ENCODE measurements at places on chromosomes 4 and X.

DNA sequence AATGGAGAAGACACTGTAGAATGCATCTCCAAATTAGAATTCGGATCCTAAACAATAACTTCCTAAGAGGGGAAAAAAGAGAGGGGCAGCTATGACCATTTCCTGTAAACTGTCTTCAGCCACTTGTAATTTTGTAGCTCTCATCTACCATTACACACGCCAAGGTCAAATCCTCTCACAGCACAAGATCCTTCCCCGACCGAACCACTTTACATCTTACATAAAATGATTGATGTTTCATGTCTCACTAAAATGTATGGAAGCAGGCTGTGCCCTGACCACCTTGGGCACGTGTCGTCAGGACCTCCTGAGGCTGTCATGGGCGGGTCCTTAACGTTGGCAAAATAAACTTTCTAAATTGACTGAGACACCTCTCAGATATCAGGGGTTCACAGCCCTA is 24.1 kb upstream of the PBDC1 start:
- peak; percentile 30 for DNase-seq

- DNase-seq, result no peak
Measured at GRCh38 chr4:188372829-188373228, 233.6 kb downstream of the TRIML1 start.

DNA sequence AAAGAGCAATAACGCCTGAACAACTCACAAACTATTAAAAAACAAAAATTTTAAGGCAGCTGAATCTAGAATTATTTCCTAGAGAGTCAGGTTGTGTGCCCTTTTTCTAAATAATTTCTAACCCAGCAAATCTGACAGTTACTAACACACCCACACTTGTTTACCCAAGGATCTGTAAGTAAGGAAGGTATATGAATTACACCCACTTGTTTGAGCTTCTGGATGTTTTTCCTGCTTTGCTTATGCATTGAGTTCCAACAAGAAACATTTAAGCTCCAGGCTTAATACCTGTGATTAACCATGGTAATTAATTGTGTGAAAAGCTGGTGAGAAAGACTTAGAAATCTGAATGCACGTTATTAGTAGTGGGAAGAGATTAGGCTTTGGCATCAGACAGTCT is 1.5 kb downstream of the NIPAL1 start:
- DNase-seq, result no peak

DNA sequence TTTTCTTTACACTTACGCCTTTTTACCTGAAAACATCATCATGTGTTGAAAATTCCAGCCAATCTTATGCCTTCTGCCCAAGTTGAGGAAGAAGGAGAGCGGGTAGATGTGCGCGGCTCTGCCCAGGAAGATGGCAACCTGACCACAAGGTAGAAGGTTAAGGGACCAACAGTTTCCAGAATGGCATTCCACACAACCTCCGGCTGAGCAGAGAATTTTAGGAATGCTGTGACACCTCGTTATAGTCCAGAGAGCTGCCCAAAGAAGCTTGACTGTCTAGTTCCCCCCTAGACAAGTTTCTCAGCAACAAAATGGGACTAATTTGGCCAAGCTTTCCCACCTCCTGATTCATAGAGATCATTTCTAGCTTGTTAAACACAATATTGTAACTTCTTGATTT is 75.1 kb downstream of the CHST7 start:
- DNase-seq, result no peak

DNA sequence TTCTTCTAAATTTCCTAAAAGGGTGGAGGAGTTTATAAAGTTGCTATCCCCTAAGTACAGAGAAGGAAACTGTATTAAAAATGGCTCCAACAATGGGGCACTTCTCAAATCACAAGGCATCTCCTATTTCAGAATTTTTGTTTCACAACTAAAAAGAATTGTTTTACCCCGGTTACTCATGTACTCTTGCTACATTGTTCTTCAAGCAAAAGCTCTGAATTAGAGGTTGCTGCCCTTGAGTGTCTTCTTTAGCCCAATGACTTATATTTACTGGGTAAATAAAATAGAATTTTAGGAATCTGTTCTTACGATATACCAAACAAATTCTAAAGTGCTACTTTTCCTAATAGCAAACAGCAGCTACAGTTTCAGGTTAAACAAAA is 67.5 kb downstream of the PPEF2 start:
- DNase-seq, result no peak

GRCh38 chr4:164955107-164955805 is 22.2 kb downstream of the TRIM61 start:
- DNase-seq, result no peak

DNA sequence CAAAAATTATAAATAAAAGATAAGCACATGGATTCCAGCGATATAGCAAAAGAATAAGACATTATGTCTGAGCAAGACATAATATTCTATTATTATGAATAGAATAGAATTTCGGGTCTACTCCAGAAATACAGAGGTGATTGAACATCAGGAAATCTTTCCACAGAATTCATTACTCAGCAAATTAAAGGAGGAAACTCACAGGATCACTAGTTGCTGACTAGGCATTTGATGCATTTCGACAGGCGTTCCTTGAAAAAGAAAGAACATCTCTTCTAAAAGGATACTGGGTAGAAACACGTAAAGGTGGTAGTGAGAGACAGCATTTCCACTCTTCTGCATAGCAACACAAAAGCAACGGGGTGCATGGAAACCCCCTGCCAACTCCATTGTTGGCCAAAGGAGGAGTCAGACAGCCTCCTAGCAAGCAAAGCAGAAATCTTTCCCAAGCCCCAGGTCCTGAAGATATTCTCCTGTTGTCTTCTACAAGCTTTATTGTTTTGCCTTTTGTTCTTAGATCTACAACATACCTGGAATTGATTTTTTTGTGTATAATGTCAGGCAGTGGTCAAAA is 14.3 kb upstream of the PDZD4 start:
- DNase-seq, result no peak

- DNase-seq, result no peak
Measured at GRCh38 chrX:150086371-150086770, 148.1 kb upstream of the EOLA2 start.

GRCh38 chrX:129577473-129577872 is 37.4 kb downstream of the OCRL start:
- no peak for DNase-seq

GRCh38 chr4:105594099-105595010 is 41.9 kb downstream of the ARHGEF38 start:
- no peak for DNase-seq

DNA sequence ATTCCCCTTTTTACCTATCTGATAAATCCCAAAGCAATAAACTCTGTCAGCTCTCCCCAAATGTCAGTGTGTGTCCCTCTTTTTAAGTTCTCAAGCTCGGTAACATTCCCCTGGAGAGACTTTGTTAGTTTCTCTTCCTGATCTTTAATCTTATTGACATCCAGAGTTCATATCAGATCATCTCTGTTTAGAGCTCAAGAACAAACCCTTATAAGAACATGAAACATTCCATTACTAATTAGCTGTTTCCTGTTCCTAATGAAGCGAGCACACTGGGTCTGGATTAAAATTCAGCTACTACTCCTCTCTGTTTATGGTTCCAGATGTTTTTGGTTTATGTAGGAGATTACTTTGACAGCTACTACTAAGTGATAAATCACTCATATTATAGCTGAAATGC is 681.5 kb downstream of the DACH2 start:
- no peak for DNase-seq

GRCh38 chr4:1077711-1078477 is 35.5 kb downstream of the RNF212 start:
- no peak for DNase-seq

- DNase-seq, result no peak
Measured at GRCh38 chr4:106021737-106022410, 126.6 kb downstream of the NPNT start.

GRCh38 chr4:103786014-103786413 is 66.2 kb upstream of the TACR3 start:
- DNase-seq, result no peak

DNA sequence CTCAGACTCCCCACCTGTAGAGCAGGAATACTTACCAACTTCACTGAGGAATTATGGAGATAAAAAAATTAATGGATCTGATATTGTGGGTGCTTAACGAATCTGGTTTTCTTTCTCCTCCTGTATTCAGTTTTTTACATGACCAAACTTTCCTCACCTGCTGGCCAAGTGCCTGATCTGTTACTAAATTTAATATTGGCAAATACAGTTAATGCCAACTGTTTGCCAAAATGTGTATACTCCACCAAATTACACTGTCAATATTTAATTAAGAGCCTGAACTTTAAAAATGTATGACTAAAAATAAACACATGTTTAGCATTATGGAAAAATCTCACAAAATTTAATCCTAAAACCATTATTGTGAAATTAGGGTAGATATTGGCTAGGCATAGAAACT is 3.3 kb downstream of the PGRMC2 start:
- DNase-seq, result no peak

DNA sequence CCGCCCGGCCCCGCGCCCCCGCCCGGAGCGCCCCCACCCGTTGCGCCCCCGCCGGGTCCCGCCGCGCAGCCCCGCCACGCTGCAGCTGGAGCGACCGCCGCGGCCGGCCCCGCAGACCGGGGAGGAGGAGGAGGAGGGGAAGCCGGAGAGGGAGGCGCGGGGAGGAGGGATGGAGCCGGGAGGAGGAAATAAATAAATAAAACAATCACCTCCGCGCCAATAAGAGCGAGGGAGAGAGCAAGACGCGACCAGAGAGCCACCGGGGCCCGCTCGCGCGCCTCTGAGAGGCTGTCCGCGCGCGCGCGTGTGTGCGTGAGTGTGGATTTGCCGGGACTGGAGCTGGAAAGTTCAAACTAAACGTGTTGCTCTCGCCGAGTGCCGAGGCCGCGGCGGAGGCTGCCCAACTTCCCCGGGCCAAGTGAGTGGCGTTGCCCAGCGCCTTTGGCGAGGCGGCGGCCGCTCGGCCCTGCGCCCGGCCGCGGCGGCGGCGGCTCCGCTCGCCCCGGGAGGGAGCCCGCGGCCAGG is 2184.4 kb upstream of the TENM3 start:
- no peak for DNase-seq

- no peak for DNase-seq
Measured at GRCh38 chrX:66036231-66036630, 3.6 kb downstream of the VSIG4 start.

DNA sequence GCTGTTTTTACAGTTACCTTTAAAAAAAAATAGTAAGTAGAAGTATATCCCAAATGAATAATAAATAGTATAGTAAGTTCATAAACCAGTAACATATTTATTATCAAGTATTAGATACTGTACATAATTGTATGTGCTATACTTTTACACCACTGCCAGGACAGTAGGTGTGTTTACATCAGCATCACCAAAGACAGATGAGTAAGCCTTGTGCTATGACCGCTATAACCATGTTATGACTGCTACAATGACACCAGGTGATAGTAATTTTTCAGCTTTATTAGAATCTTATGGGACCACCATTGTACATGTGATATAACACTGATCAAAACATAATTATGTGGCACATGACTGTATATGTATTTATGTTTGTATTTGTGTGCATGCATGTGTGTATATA is 27.3 kb downstream of the PABPC4L start:
- DNase-seq, result no peak

DNA sequence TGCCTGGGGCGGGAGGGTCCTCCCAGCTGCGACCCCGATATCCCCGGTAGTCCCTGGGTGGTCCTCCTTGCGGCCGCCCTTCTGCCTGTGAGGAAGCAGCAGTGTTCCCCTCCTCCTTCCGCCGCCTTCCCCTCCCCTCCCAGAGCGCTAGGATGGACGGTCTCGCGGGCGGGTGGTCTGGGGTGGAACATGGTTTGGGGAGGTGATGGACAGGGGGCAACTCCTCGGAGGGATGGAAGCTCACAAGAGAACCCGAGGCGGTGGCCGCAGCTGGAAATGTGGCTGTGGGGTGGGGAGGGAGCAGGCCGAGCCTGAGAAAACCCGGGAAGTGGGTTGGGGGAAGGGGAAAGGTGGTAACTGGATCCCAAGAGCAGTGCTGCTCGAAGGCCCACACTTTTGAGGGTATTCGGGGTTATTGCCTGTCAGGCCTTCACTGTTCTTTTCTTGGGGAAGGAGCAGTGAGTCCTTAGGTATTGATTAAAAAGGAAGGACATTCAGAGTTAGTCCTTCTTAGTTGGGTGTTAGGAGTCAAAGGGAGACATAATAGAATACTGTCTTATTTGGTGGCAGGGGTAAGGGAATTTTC is 581 bp downstream of the UBE2K start:
- DNase-seq, result no peak

DNA sequence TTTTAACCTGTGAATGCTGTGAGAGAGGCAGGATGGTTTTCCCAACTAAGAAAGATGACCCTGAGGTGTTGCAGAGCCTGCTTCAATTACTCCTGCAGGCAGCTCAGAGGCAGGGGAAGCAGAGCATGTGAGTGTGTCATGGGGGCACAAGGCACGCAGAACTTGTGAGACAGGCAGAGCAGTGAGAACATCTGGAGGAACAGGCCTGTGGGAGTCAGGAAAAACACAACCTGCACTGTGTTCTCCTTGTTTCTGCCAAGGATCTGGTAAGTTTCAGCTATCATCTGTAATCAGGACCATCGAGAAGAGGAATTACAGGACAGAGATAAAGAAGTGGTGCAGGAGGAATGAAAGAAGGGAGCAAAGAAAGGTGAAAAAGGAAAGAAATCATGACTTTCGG is 741.8 kb upstream of the INTU start:
- DNase-seq, result no peak

GRCh38 chr4:9918484-9918883 is 102.8 kb downstream of the SLC2A9 start:
- no peak for DNase-seq

DNA sequence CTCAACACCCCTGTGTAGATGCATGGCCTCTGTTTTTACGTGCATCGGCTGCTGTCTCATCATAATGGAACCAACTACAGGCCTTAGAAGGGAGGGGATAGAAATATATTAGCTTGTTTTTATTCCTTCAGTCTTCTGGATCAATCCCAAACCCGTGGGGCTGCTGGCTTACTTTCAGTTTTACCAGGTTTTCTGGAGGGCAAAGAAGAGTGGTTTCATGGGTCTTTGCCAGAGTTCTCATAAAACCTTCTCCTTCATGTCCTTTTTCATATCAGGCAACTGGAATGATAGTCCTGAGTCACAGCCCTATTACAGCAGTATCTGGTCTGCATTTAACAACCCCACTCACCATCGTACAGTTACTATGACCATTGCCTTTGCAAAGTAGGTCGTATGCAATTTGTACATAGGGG is 34.6 kb downstream of the PPP2R2C start:
- no peak for DNase-seq

DNA sequence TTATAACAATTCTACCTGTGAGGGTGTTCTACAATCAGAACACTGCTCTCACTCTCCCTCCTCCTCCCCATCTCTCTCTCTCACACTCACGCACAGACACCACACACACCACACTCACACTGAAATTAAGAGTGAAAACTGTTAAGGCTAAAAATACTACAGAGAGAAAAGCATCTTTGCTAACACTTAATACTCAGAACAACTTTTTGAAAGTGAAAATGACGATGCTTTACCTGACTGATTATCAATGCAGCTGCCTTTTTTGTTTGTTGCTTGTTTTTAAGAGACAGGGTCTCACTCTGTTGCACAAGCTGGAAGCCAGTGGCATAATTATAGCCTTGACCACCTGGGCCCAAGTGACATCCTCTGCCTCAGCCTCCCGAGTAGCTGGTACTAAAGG is 222.4 kb downstream of the APBB2 start:
- no peak for DNase-seq

GRCh38 chr4:184171011-184171410 is 46.7 kb downstream of the ENPP6 start:
- DNase-seq, result no peak

Measured in T-cell (primary cell).